Right renal cortex interstitium (tissue), 3 donors: ENCODE measurements at places on chromosomes 2 and 18. TPM values are rescaled to one million over a fixed set of nuclear protein-coding genes. Genes with fewer than 3 reads are reported as not detected.
A peak's percentile ranks its signal among the peaks of the same experiment; 100 is the strongest.

DNA sequence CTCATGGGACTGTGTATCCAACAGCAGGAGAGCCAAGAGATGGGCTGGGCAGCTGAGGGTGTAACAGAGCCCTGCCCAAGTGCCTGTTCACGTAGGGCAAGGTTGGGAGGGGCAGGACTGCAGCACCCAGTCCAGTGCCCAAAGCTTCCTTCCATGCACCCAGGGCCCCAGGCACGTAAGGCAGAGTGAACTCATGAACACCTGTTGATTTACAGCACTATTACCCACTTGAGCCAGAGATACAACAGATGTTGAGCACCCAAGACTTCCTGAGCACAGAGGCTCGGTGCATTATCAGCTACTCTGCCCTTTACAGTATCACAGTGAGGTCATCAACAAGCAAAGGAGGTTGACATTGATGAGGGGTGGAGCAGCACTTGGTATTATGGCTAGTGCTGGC, 50.2 kb upstream of the FHL2 start:
- DNase-seq, result no peak

- DNase-seq, result no peak
Observed at GRCh38 chr2:86036669-86037138, 69.0 kb downstream of the POLR1A start.

- no peak for DNase-seq
Observed at GRCh38 chr2:49857371-49858112, 703.2 kb upstream of the FSHR start.

DNA sequence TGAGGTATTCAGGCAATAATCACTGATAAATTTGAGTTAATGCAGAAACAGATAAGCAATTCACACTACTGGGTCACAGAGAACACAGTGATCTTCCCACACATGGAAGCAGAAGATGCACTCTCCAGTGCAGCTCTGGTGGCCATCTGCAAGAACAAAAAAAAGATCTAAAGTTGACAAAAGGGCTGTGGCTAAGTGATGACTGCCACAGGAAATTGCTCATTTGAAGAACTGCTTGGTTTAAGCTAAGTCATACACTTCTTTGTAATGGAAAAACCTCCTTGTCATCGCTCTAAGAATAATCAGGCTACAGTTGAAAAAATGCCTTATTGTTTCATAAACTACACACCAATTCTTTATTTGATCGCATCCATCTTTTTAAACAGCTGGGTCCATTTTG, 115.1 kb downstream of the DTNB start:
- no peak for DNase-seq

AMMECR1L gene
- polyA plus RNA-seq, result 28.4 TPM

GRCh38 chr2:224284134-224284946, 117.6 kb downstream of the FAM124B start:
- peak; percentile 29 for DNase-seq

IL36G gene
- polyA plus RNA-seq, result not detected

- DNase-seq, result no peak
Observed at GRCh38 chr18:7233134-7233810, 2.4 kb downstream of the LRRC30 start.

PPIL3 gene
- polyA plus RNA-seq, result 80.2 TPM

GRCh38 chr18:61785588-61785987, 107.2 kb downstream of the RNF152 start:
- DNase-seq, result no peak

- DNase-seq, result peak; percentile 36
Observed at GRCh38 chr18:46542545-46542944, 114.5 kb downstream of the LOXHD1 start.

SLC8A1 gene
- polyA plus RNA-seq, result 69.9 TPM

DNA sequence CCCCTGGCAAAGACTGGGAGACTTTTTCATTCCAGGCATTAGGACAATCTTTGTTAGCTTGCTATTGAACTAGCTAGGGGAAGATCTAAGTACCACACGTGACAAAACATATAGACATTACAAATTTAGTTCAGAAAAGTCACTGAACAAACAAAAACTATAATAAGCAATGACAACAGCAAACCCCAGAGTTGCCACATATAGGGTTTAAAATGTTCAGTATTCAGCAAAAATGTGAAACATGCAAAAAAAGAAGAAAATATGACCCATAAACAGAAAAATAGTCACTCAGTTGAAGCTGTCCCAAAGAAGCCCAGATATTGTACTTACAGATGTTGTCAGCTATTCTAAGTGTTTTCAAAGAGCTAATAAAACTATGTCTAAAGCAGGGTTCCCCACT, 431.1 kb upstream of the CDH2 start:
- DNase-seq, result no peak

GRCh38 chr2:73070643-73071359, 711 bp downstream of the SFXN5 start:
- no peak for DNase-seq

- no peak for DNase-seq
Observed at GRCh38 chr2:187475499-187476248, 27.6 kb upstream of the CALCRL start.

- DNase-seq, result no peak
Observed at GRCh38 chr18:36378205-36378604, 80.7 kb downstream of the FHOD3 start.

GRCh38 chr2:169925968-169926367, 98.7 kb downstream of the UBR3 start:
- DNase-seq, result no peak

CD8B gene
- polyA plus RNA-seq, result 0.60 TPM

DNA sequence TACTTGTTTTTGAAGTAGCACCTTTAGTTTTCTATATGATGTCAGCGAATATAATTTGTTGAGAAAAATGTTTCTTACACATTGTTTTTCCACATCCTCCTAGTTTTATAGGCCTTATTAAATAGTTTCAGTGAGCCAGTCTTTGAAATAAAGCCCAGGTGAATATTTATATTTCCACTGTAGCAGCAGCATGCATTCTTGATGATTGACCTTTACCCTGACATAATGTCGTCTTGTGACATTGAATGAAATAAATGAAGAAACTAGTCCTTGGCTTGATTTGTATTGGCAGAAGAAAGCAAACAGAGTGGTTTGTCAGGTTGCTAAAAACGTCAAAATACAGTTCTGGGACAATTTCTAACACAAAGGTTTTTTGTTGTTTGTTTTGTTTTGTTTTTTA, 84.4 kb downstream of the EHBP1 start:
- DNase-seq, result no peak

DNA sequence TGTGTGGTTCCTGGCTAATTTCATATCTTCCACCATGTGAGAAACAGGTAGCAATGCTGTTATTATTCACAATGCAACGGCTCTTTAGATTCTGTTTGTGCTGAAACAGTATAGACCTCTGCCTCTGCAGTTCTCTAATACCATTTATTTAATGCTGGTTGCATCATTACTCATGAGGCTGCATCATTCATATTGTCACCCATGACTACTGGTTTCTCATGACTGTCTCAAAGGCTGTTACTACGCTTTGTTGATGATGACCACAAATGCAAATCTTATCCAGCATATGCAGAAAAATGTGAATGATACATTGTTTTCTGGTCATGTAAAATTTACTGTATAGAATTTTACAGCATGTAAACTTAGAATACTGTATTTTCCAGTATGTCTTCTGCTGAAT, 22.5 kb downstream of the CAVIN2 start:
- no peak for DNase-seq

DNA sequence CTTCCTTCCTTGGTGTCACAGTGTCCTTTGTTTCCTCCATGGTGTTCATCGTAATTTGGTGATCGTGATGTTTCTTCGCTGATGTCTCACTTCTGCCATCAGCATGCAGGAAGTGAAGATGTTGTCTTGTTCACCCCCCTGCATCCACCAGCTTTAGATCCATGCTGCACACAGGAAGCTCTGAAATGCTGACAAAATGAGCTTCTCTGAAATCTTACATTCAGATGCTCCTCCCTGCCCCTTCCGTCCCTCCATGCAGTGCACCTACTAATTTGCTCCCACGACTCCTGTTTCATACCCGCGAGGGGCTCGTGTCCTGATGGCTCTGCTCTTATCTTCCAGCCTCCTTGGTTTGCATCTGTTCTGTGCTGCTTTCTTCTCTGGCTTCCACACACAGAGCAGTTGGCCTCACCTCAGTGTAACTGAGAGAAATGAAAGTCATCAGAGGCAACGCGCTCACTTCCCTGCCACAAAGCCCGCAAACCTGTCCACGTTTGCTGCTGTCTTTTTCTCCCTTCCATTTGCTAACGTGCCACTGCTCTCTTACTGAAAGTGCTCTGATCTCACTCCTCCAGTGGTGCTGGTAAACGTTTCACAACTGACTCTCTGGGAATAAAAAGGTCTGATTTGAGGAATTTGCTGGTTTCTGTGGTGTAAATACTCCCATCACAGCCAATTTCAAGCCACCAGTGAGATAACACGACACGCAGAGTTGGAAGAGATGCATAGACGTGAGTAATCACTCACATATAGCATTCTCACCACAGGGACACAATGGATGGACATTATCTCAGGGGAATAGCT, 41.0 kb upstream of the MGAT4A start:
- no peak for DNase-seq

GRCh38 chr2:12052796-12053195, 306.4 kb downstream of the LPIN1 start:
- DNase-seq, result no peak

TFPI gene
- 39.9 TPM for polyA plus RNA-seq
